ENCODE measurements at places on chromosomes 3 and 15. TPM values are rescaled to one million over a fixed set of nuclear protein-coding genes. Genes with fewer than 3 reads are reported as not detected.

HDC gene
- not detected for total RNA-seq

CDCP1 gene
- total RNA-seq: 1.7 TPM

MEX3B gene
- total RNA-seq: 5.4 TPM

MOBP gene
- not detected for total RNA-seq

GRCh38 chr3:173739726-173740125 lies 342.2 kb downstream of the NLGN1 start:
- no peaks in the 10 kb centered on the region for H3K27me3 ChIP-seq
- no peaks in the 10 kb centered on the region for H3K4me1 ChIP-seq
- no peak overlapping the region for H3K4me3 ChIP-seq
- DNase-seq: no peak
- no peak overlapping the region for H3K27ac ChIP-seq
- no peaks in the 10 kb centered on the region for H3K36me3 ChIP-seq

- H3K4me3 ChIP-seq: no peak overlapping the region
- no peak for DNase-seq
- no peak overlapping the region for H3K27ac ChIP-seq
- no peaks in the 10 kb centered on the region for H3K36me3 ChIP-seq
Measured at GRCh38 chr3:40780291-40780924, 255.6 kb downstream of the ZNF621 start.

GRCh38 chr3:174949523-174949922 lies 90.4 kb downstream of the NAALADL2 start:
- H3K27me3 ChIP-seq: no peaks in the 10 kb centered on the region
- H3K4me1 ChIP-seq: no peaks in the 10 kb centered on the region
- H3K27ac ChIP-seq: no peak overlapping the region
- H3K4me3 ChIP-seq: no peak overlapping the region

GRCh38 chr3:182212479-182213076 lies 500.9 kb downstream of the SOX2 start:
- DNase-seq: no peak
- H3K27me3 ChIP-seq: no peaks in the 10 kb centered on the region
- no peak overlapping the region for H3K4me3 ChIP-seq

- no peak overlapping the region for H3K27ac ChIP-seq
- H3K36me3 ChIP-seq: peaks cover 6% of the 10 kb centered on the region
- peaks cover 71% of the 10 kb centered on the region for H3K4me1 ChIP-seq
- DNase-seq: no peak
- no peaks in the 10 kb centered on the region for H3K27me3 ChIP-seq
Measured at GRCh38 chr15:67110361-67110781, 45.0 kb downstream of the SMAD3 start.

All from CD4-positive, alpha-beta T cell (primary cell).